ENCODE measurements at places on chromosomes 2 and 18.

DNA sequence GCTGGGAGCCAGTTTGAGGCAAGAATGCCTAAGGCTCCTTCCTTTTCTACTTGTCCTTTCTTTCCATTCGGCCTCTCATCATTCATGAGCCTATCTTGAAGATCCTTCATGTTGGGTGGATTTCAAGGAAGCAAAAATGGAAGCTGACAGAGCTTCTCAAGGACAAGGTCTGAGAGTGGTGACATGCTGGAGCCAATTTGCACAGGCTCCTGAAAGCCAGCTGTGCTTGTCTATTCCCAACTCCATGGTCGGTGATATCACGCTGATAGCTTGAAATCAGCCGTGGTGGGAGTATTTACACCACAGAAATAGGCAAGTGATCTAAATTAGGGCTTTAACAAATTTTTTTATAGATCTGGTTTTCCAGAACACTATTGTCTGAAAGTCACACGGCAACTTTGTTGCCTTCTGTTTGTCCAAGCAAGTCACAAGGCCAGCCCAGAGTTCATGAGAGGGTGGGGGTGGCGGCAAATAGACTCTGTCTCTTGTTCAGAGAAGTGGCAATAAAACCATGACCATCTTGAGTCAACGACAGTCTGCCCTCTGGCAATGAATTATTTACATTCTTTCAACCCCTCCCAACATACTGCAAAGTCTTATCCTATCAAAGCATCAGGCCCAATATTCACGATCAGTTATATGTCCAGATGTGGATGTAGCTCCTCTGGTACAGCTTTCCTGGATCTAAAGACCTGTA, 49.9 kb upstream of the SLC35F5 start:
- no peak for DNase-seq

DNA sequence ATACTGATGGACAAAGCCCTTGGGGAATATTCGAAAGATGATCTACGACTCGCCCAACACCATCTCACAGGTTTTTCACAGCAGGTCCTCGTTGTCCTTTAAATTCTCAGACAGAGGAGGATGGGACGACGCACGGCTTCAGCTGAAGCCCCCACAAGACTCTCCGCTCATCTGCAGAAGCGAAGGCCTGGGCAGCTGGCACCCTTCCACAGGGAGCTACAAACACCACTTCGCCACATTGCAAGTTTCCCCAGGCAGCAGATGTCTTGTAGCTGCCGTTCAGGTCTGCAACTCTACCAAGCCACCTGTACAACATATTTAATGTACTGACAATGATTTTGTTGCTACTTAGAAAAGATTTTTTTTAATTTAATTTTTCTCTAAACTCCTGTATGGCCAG, 642.9 kb downstream of the ZEB2 start:
- no peak for DNase-seq

DNA sequence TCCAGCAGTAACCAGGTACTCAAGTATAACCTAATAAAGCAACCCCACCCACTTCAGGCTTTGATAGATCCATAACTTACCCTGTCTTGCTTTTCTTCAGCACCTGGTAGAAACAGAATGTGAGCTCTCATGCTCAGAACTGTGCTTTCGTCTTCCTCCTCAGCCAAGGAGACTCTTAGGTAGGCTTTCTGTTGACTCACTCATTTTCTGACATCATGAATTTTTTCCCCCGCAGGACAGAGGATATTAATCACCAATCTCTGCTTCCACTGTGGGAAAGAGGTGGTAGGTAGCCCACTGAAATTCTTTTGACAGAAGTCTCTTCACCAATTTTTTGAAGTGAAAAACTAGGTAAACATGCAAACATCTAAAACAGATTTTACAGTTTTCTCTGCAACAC, 241.2 kb upstream of the KCNJ3 start:
- DNase-seq, result no peak

GRCh38 chr2:216535454-216535995, 36.9 kb downstream of the RPL37A start:
- peak; percentile 77 for DNase-seq

DNA sequence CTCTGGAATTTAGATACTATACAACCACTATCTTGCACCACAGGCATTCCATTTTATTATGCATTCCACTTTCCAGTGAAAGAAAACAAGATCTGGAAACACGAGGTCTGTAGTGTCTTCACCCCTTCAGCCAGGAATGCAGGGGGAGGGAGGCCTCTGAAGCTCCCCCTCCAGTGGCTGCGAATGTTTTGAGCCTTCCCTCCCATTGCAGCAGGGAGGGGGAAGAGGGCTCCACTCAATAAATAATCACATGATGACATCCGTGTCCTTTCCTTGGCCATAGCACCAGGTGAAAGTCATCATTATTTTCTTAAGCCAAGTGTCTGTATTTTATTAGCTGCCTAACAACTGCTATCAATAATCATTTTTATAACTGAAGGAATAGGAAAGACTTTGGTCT, 38.6 kb downstream of the ALPK2 start:
- no peak for DNase-seq

DNA sequence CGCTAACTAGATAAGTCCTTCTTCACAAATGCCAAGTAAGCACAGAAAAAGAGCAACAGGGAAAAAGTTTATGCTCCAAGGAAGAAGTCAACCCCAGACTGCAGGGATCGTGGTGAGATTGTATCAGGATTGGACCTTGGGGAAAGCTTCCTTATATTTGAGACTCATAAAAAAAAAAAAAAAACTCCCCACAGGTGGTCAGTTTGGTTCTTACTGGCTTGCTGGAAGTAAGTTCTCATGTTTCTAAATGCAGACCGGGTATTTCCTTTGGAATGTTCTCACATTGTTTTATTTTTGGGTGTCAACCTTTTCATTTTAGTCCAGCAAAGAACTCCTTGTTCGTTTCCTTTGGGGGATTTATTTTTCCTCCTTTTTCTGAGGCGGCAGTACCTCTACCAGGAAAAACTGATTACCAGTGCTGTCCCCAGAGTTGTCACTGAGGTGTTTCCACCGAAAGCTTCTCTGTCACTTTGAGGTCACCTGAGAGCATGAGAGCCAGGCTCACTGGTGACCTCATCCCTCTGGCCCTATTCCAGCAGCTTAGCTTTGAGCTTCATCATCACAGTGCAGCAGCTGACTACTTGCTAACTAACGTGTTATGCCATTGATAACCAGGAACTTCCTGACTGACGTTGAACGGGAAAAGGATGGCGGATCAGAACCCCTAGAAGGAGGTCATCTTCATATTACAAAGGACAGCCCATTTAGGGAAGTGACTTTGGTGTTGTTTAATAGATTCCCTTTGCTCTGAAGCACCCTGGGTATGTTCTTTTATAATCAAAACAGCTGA, 16.8 kb upstream of the ATP8B1 start:
- peak; percentile 83 for DNase-seq

- DNase-seq, result no peak
Measured at GRCh38 chr2:170739507-170740046, 24.4 kb downstream of the SP5 start.

DNA sequence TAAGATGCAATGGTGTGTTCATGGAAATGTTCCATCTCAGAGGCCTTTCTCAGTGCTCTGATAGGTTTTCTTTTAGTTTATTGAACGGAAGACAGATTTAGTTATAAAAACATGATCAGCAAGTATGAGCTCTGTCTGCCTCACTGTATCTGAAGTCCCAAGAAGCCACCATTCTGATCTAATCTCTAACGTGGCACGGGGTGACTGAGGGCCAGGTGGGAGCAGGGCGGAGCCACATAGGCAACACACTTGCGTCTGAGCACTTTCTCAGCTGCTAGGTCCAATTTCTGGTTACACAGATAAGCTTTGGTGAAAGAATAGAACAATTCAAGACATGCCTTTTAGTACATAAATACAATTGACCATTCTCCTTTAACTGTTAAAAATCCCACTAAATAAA, 60.4 kb downstream of the SNTG2 start:
- no peak for DNase-seq

- DNase-seq, result peak; percentile 7
Measured at GRCh38 chr2:196696423-196697079, 57.0 kb downstream of the CCDC150 start.

- DNase-seq, result no peak
Measured at GRCh38 chr18:7575465-7576028, 8.4 kb downstream of the PTPRM start.

GRCh38 chr2:108594982-108595464, 60.8 kb downstream of the LIMS1 start:
- peak; percentile 42 for DNase-seq

DNA sequence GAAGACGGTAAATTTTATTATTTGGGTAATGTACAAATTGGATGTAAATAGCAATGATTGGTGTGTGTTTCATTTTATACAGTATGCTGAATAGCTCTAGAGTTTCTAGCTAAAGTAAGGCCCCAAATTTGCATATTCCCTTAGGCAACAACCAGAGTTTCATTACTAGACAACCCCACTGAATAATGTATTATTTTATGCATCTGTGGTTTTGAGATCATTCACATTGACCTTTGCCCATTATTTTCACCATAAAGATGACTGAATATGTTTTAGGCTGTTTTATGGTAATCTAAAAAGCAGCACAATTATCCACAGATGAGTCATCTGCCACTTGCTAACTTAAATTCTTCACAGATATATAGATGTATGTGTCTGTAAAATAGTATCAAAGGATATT, 44.5 kb upstream of the C2orf74 start:
- DNase-seq, result no peak

- DNase-seq, result no peak
Measured at GRCh38 chr2:216308576-216308975, 63.7 kb downstream of the MARCHF4 start.

GRCh38 chr2:13158466-13158865, 441.7 kb downstream of the TRIB2 start:
- no peak for DNase-seq

GRCh38 chr2:133489146-133489545, 79.1 kb downstream of the NCKAP5 start:
- DNase-seq, result no peak

- no peak for DNase-seq
Measured at GRCh38 chr2:23028106-23028505, 356.9 kb upstream of the KLHL29 start.

DNA sequence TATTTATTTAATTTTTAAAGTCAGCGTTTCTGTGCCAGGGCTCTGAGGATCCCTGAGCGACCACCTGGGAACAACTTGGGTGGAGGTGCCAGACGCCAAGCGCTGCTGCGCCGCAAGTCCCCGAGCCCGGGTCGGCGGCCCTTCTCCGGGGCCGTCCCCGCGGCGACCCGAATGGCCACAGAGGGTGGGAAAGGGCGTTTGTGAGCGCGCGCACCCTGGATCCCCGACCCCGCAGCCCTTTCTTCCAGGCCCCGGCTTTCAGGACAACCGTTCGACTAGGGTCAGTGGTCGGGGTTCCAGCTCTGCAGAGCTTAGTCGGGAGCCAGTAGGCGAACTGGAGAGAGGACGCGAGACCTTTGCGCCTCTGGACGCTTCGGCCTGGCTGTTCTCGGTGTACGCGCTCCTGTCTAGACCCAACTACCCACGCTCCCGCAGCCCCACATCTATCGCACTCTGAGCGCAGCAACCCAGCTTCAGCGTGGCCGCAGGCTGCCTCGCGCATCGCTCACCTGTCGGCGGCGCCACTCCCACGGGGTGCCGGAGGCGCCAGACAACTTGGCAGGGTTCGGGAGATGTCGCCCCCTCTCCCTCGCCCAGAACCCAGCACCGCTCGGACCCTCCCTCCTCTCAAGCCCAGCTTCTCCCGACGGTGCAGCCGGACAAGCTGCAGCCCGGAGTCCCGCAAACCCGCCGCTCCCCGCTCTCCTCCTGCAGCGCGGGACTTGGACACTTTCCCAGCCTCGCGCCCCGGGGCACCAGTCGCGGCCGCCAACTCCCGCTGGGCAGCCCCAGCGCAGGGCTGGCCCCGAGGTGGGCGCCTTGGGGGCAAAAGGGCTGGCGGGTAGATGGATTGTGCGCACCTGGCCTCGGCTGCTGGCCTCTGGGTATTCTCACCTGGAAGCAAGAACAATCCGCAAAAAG, 758 bp downstream of the LYPD1 start:
- no peak for DNase-seq

DNA sequence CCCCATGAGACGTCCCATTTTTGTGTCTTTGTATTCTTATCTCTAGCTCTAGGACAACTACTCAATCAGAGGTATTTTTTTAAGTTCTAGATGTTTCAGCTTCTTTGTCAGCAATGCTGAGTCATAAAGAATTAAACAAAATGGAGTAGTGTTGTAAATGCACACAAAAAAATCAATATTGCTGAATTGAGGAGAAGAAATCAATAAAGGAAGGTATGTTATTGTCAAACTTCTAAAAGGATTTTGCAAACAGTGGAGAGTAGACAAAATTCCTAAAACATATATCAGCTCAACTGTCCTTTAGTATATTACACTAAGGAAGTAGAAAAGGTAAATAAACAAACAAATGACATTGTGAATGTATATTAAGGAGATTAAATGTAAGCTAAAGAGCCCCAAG, 726.1 kb upstream of the NRXN1 start:
- DNase-seq, result no peak

DNA sequence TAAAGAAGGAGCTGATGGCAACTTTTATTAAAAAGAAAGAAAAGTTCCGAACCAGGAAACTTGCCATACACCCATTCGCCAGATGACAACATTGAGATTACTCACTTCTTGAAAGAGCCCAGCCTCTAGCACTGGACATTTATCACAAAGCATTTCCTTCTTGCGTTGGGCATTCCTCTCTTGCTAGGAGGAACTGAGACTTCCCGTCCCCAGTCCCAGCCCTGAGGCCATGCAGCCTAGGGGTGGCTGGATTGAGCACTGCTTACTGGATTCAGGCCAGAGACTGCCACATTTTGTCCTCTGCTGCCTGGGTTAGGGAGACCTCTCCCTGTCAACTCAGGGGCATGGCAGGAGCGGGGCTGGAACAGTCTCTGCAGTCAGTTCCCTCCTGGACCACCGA, 80.1 kb downstream of the SDC1 start:
- peak; percentile 66 for DNase-seq

- no peak for DNase-seq
Measured at GRCh38 chr2:125559186-125559585, 1096.8 kb upstream of the GYPC start.

GRCh38 chr2:95384854-95385569, 17.5 kb upstream of the FAHD2A start:
- no peak for DNase-seq

GRCh38 chr2:240688553-240688919, 3.1 kb upstream of the AQP12A start:
- DNase-seq, result no peak

DNA sequence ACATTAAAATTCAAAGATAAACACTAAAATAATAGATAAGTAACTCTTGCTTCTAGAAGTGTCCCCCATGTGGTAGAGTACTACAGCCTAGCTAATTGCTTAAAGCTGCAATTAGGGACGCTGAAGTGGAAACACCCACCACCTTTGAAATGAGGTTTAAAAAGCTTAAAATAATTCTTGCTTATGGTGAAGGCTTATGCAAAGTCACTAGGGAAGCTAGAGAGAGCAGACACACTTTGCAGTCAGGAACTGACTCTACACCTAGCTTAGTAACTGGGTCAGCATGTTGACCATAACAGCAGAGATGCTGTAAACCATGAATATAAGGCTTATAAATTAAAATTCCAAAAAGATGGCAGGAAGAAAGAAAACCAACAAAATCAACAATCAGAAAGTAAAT, 65.4 kb upstream of the DSG1 start:
- DNase-seq, result no peak
